Sciatic nerve (tissue), 2 donors: ENCODE measurements at places on chromosomes 1 and 21.

DNA sequence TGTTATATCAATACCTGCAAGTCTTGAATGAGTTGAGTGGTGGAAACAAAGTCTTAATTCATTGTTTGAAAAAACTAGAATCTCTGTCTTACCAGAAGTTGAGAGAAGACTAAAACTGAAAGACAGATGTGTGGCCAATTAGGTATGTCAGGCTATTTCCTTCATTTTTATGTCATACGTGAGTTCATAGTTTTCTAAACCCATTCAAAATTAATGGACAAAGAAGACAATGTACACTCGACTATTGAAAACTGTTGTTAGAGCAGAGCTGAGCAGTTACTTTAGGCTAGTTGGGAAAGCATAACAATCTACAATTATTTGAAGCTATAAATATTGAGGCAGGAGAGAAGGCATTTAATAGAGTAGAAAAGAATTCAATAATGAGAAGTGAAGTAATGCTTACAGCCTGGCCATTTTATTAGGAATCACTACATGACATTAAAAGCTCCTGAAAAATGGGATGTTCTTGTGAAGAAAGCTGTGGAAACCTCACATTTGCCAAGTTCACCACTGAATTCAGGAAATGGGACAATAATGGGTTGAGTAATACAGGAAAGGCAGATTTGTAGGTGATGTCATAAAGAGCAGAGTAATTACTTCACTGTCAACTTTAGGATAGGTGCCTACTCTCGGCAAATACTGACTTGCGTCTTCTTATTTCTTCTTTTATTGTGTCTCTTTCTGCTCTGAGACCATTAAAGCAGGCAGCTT is 204.4 kb downstream of the PLA2G4A start:
- no peak for DNase-seq

DNA sequence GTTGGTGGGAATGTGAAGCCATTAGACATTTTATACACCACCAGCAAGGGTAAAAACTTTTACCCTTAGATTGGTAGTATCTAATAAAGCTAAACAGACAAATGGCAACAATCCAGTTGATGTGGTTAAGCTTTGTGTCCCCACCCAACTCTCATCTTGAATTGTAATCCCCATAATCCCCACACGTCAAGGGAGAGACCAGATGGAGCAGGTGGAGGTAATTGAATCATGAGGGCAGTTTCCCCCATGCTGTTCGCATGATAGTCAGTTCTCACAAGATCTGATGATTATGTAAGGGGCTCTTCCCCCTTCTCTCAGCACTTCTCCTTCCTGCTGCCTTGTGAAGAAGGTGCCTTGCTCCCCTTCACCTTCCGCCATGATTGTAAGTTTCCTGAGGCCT is 602.3 kb downstream of the NUF2 start:
- DNase-seq = no peak

GRCh38 chr1:93453911-93454310 is 6.0 kb downstream of the FNBP1L start:
- DNase-seq = no peak

DNA sequence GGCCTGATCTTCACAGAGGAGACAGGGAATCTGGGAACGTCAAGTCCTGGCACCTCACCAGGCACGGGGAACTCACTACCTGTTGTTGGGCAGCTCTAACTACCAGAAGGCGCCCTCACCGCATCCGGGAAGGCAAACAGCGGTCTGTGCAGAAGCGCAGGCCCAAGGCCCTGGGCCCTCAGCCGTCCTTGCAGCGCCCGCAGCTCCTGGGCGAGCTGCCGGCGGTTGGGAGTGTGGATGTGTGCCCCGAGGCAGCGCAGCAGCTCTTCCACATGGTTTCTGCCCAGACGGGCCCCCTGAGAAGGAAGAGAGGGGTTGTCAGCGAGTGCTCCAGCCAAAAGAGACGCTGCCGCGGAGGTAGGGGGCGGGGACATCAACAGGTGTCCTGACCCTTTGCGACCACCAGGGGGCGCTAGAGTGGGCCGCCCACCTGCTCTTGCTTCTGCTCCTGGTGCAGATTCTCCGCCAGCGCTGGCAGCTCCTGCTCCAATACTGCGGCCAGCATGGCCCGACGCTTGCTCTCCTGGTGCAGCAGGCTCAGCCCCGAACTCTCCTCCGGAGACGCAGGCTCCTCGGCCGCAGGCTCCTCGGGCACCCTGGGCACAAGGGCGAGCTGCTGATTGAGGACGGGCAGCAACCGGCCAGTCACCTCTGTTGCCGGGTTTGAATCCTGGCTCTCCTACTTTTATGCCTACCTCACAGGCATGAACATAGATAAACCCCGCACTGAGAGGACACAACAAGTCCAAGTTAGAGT is 9.3 kb downstream of the MAP3K6 start:
- DNase-seq = peak; percentile 84

DNA sequence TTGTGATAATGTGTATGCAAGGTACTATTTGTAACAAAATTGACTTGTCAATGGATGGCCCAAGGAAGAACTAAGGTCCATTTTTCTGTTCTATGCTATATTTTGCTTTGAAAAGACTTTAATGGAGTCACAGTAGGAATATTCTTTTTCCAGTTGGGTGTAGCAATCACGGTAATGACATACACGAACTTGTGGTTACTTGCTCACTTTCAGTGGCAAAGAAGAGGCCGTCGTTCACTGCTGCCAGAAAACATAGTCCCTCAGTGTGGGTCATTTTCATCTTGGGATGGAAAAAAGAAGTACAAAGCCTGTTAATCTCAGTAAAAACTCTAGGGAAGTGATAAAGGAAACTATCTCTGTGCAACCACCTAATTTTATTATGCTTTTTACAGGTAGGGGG is 47.8 kb upstream of the LAMC2 start:
- no peak for DNase-seq

- DNase-seq = no peak
Observed at GRCh38 chr1:66774438-66774837, 22.2 kb downstream of the DYNLT5 start.

DNA sequence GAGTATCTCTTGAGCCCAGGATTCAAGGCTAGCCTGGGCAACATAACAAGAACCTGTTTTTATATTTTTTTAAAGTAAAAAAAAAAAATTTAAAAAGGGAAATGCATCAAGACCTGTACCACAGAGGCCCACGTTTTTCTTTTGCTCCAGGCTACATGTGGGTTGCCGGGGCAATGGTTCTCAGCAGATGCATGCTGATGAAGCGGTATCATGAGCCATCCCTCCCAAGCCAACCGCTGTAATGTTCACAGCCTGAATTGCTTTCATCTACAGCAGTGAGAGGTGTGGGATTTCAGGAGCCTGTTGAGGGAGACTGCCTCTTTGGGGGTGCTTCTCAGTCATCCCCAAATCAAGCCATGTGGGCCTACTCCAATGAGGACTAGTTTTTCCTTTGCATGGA is 60.5 kb downstream of the CD58 start:
- DNase-seq = no peak

GRCh38 chr1:7420098-7420445 is 351.0 kb upstream of the VAMP3 start:
- DNase-seq = peak; percentile 45

- DNase-seq = no peak
Observed at GRCh38 chr1:70495370-70495769, 84.3 kb downstream of the CTH start.

DNA sequence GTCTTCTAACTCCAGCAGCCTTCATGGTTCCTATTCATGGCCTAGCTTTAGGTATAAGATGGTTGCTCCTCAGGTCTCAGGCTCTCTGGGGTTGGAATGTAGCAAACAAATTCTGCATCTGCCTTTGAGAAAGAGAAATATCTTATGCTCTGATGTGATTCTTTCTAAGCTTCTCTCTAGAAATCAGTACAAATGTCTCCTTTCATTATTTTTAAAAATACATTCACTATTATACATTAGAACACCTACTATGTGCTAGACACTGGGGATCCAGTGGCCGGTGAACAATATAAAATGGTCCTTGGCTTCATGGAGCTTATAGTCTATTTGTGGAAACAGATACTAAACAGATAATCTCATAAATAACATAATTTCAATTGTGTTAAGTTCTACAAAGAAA is 16.1 kb upstream of the TMEM39B start:
- DNase-seq = no peak

DNA sequence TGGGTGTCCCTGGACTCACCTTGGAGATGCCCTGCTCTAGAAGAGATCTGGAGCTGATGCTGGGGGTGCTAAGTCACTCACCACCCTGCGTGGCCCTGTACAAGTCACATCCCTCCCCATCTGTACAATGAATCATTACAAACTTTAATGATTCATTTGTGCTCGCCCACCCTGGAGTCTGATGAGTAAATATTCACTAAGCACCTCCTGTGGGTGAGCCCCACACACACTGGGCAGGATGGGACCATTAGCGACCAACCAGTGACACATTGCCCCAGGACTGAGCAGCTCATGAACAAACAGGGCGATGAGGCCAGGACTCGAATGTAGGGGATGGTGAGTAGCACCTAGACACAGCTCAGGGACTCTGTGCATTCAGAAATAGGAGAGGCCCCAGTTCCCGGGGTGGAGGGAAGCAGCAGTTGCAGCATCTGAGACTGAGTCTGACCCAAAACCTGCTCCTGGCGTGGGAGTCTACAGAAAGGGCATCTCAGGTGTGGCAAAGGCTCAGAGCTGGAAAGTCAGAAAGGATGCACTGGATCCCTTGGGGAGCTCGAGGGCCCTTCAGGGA is 18.1 kb upstream of the PDZK1IP1 start:
- DNase-seq = peak; percentile 42

DNA sequence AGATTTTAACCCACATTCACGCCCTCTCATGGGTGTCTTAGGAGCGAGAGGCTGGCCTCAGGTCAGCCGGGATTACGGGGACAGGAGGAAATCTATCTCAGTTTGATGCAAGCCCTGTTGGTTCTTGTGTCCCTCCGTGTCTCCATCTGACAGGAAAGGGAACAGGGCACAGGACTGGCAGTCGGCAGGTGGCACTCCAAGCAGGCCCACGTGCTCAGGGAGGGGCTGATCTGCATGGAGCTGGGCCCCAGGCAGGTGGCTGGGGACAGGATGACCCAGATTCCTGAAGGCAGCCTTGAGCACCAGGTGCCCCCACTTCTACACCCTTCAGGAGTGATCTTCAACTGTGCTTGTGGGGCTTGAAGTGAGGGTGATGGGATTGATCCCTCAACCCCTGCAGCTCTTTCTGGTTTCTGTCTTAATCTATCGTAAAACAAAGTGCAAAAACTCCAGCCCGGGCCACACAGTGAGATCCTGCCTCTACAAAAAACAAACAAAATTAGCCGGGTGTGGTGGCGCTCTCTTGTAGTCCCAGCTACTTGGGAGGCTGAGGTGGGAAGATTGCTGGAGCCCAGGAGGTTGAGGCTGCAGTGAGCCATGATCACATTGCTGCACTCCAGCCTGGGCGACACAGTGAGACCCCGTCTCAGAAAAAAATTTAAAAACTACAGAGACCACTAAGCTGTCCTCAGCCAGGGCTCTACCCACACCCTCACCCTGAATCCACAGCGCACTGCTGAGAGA is 8.3 kb downstream of the PLEKHG5 start:
- DNase-seq = no peak

DNA sequence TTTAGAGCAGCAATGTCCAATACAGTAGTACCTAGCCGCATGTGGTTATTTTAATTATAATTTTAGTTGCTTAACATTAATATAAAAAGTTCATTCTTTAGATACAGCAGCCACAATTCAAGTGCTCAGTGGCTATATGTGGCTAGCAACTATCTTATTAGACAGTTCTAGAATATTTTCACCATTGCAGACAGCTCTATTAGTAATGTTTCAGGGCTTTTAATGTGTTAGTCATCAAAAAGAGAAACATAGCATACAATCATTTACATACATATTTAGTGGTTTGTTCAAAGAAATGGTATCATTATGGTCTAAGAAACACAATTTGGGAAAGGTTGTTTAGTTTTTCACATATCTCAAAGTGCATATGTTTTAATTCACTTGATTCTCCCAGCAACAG is 66.6 kb upstream of the DYNLT5 start:
- no peak for DNase-seq
